ENCODE measurements at places on chromosomes 7 and 10.

- no peak for DNase-seq
Observed at GRCh38 chr10:26046073-26046700, 112.2 kb downstream of the MYO3A start.

- no peak for DNase-seq
Observed at GRCh38 chr10:58637352-58637751, 124.7 kb downstream of the BICC1 start.

DNA sequence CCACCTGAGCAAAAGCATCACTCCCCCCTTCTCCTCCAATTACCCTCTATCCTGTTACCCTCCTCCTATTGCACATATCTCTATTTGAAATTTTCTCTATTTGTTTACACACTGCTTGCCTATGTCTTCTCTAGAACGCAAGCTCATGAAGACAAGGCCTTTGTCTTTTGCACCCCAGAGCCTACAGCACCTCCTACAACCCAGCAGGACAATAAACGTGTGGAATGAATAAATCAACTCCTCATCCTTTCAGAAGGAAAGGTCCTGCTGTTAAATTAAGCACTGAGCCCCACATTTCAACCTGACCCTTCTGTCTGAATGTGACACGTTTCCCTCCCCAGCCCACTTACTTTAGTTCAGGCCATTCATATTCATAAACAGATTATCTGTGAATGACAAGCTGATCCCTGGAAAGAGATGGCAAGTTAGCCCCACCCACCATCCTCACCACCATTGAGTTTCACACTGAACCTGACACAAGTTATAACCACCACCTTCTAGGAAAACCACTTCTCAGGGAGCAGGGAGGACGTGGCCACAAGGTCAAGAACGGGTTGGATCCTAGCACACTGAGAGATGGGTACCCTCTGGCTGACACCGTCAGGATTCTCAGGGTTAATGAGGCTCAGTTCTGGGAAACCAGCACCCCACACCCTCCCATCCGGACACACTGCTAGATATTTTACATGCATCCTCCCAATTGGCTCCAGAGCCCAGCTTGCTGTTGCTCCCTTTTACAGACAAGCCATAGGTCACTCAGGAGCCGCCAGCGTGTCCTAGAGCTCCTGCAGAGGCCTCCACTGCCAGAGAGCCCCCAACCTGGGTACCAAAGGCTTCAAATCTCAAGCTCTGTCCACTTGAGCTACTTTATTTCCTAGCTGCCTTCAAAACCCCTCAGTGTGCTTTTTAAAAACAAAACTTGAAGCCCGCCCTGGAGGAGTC lies 934 bp downstream of the PRTFDC1 start:
- no peak for DNase-seq

GRCh38 chr7:150400788-150401423 lies 21.8 kb downstream of the ZNF775 start:
- DNase-seq: no peak

DNA sequence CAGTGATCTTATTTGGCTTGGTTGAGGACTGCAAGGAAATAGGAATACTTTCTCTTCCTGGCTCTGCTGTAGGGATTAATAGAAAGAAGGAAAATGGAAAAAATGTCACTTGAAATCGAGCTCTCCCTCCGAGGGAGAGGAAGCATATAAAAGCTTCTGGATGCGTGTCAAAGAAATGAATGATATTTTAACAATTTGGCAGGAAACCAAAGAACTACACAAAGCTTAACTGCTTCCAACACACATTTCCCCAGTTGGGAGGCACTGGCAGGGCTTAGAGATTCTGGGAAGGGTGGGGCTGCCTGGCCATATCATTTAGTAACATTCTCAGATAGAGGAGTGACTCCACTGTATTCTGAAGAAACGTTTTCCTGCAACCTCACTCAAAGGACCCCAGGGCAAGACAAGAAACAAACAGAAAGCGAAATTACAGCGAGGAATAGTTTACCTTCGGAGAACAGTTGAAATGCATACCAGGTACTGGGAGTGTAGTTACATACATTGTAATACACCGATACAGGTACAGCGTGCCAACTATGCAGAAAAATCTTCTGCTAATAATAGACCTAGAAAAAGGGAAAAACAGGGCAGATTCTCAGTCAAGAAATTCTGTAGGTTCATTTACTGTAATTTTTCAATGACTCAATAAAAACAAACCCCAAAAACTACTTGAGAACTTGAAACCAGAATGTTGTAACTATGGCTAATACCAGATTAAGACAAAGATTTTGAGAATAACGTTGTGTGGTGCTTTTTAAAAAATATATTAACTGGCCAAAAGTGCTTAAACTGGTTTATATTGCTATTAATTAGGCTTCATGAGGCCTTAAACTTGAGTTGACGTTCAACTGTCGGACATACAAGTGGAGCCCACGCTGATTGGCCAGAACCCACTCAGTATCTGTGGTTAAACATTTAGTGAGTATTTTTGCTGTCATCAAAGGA lies 75.7 kb upstream of the ASAH2 start:
- DNase-seq: no peak

GRCh38 chr7:84811362-84811761 lies 375.5 kb downstream of the SEMA3D start:
- DNase-seq: no peak

DNA sequence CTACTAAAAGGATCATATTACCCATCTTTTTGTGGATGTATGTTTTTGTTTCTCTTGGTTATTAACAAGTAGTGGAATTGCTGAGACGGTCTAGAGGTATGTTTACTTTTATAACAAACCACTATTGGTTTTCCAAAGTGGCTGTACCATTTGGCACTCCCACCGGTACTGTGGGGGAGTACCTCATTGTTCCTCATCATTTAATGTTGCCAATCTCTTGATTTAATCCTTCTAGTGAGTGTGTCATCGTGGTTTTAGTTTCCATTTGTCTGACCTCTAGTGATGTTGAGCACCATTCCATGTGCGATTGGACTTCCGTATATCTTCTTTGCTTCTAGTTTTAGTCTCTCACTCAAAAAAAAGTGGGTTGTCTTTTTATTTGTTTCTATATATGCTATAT lies 50.4 kb downstream of the RBM33 start:
- DNase-seq: peak; percentile 26
